Femur (tissue), 1 donor: ENCODE measurements at places on chromosomes 1 and 21.
A peak's percentile ranks its signal among the peaks of the same experiment; 100 is the strongest.

GRCh38 chr1:37905727-37906126, 41.1 kb downstream of the INPP5B start:
- DNase-seq: no peak

GRCh38 chr1:37477198-37477931, 3.0 kb downstream of the ZC3H12A start:
- no peak for DNase-seq

GRCh38 chr1:246291127-246291526, 216.0 kb downstream of the SMYD3 start:
- no peak for DNase-seq

DNA sequence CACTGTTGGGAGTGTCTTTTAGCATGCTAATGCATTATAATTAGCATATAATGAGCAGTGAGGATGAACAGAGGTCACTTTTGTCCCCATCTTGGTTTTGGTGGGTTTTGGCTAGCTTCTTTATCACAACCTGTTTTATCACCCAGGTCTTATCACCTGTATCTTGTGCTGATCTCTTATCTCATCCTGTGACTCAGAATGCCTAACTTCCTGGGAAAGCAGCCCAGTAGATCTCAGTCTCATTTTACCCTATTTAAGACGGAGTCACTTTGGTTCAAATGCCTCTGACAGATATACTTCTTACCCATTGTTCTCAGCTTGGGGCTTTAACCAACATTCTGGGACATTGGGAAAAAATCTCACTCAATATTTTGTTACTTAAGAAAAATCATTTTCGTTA, 348.7 kb downstream of the PBX1 start:
- no peak for DNase-seq

GRCh38 chr1:240927821-240928220, 315.9 kb upstream of the GREM2 start:
- DNase-seq: no peak

GRCh38 chr1:159923203-159924024, 1.9 kb downstream of the TAGLN2 start:
- peak; percentile 93 for DNase-seq

DNA sequence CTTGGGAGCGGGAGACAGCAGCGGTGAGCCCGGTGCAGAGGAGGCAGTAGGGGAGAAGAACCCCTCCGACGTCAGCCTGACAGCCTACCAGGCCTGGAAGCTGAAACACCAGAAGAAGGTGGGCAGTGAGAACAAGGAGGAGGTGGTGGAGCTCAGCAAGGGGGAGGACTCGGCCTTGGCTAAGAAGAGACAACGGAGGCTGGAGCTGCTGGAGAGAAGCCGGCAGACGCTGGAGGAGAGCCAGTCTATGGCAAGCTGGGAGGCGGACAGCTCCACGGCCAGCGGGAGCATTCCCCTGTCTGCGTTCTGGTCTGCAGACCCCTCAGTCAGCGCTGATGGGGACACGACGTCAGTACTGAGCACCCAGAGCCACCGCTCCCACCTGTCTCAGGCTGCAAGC, 32.9 kb downstream of the STYXL2 start:
- no peak for DNase-seq

- no peak for DNase-seq
These were observed 75.9 kb upstream of the MRPS6 start for GRCh38 chr21:33997436-33997835.

- DNase-seq: no peak
These were observed 91.1 kb downstream of the HLX start for GRCh38 chr1:220970311-220970710.

GRCh38 chr1:170731566-170732251, 67.8 kb downstream of the PRRX1 start:
- DNase-seq: no peak

DNA sequence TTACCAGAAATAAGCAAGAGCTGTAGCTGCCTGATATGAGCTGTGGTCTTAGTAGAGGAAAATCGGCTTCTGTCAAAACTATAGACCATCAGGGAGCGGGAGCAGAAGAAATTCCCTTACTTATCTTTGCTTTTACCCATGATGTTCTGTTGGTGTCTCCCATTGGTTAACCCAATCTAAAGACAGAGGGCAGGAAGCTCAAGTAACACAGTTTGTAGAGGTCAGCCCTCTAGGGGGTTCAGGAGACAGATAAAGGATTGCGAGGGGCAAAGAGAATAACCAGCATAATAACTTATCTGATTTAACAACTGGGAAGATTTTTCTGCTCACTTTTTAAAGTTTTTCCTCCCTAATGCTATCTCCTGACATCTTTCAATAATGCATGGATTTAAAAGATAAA, 142.4 kb downstream of the NTMT2 start:
- DNase-seq: no peak

- peak; percentile 39 for DNase-seq
These were observed 104.3 kb downstream of the PGBD5 start for GRCh38 chr1:230321741-230322420.
